ENCODE measurements at places on chromosomes 6 and 20.

DNA sequence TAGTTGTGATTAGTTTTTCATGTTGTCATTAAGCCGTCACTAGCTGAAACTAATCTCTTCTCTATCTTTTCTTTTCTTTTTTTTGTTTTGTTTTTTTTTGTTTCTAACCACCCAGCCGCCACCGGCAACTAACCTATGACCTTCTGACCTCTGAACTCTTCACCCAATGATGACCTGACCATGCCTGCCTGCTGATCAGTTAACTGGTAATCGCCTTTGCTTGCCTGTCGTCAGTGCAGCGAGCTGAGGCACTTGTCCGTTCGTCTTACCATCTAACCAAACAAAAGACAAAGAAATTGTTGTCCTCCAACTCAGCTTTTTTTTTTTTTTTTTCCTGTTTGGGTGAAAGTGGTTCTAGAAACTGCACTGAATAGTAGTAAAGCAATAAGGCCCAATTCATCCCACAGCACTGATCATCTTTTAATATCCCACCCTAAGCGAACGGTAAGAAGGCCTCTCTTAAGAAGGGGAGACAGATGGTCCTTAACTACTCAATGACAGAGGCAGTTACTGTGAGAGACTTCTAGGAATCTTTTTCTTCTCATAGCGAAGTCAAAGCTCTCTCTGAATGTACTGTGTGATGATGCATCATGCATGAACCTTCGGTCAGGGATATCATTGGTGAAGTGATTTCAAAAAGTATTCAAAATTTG, 156.2 kb downstream of the QKI start:
- DNase-seq = no peak

GRCh38 chr6:454148-454991, 62.8 kb downstream of the IRF4 start:
- no peak for DNase-seq

- DNase-seq = no peak
These were observed 98.6 kb upstream of the CLDN20 start for GRCh38 chr6:155165029-155165710.

GRCh38 chr6:25418454-25419052, 139.4 kb downstream of the CARMIL1 start:
- no peak for DNase-seq

DNA sequence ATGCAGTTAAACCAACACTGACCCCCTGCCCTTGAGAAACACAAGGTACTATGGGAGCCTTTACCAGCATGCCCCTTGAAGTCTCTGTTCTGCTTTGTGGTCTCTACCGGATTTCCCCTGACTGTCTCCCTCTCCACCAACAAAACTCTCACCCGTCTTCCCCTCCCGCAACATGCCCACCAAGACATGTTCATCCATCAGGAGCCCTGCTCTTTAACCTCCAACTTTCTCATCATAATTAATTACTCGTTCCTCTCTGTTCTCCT, 1.1 kb downstream of the ZNF165 start:
- no peak for DNase-seq

GRCh38 chr20:49496553-49497397, 14.3 kb upstream of the KCNB1 start:
- no peak for DNase-seq

DNA sequence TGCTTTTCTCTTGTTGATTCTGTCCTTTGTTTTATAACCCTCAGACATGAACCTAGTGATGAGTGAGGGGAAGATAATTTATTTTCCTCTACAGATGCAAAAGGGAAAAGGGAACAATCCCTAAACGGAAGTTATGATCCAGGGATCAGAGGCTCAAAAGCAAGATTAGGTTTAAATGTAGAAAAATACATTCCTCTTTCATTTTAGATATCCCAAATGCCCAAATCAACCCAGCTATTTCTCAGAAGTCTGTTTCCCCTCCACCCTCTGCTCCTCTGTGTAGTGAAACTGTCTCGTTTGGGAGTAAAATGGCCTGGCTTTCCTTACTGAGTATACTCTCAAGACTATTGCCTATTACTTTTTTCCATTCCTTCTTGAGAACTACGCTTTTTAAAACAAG, 97.1 kb downstream of the PRL start:
- DNase-seq = no peak

- DNase-seq = no peak
These were observed 291.3 kb downstream of the OGFRL1 start for GRCh38 chr6:71579902-71580301.

DNA sequence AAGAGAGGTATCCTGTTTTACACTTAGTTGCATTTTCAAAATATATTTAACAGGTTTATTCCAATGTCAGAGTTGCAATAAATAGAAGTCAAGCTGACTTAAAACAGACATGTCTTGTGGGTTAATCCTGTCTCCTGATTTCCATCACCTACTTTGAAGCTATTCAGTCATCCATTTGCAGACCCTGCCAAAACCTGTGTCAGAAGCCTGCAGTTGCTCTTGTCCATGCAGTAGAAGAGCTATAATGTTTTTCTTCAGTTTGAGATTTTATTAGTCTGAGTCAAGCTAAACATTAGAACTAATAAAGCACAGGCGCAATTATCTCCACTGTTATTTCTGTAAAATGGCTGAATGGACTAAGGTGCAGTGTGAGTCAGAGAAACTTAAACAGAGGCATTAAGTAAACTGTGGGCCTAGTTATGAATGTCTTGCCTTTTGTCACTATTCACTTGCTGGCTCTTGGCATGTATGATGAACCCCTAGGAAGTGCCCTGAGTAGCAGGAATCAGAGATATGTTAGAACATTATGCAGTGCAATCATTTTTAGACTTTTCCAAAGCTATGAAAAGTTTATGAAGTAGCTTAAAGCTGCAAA, 11.0 kb upstream of the HDGFL1 start:
- no peak for DNase-seq

- no peak for DNase-seq
These were observed 80.0 kb upstream of the RPS6KA2 start for GRCh38 chr6:166707045-166707444.

GRCh38 chr20:36086767-36087166, 67.8 kb upstream of the EPB41L1 start:
- DNase-seq = no peak

- DNase-seq = no peak
These were observed 47.2 kb upstream of the CCN2 start for GRCh38 chr6:131998255-131998982.

- no peak for DNase-seq
These were observed 8.1 kb downstream of the HLA-DRB1 start for GRCh38 chr6:32581315-32582095.

DNA sequence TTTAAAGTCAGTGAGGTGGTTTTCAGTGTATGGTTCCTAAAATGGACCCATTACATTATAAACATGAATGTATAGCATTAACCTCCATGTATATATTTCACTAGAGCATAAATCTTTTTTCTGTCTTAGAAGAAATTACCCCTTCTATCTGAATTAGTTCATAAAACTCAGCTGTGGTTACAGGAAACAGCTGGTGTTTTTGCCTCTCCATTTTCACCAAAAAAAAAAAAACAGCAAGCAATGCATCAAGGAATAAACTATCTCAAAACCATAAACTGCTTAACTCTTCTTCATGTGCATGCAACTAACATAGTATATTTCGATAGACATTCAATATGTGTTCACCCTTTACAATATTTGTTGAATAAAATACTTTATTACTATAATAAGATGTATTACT, 40.2 kb downstream of the MOXD1 start:
- no peak for DNase-seq

DNA sequence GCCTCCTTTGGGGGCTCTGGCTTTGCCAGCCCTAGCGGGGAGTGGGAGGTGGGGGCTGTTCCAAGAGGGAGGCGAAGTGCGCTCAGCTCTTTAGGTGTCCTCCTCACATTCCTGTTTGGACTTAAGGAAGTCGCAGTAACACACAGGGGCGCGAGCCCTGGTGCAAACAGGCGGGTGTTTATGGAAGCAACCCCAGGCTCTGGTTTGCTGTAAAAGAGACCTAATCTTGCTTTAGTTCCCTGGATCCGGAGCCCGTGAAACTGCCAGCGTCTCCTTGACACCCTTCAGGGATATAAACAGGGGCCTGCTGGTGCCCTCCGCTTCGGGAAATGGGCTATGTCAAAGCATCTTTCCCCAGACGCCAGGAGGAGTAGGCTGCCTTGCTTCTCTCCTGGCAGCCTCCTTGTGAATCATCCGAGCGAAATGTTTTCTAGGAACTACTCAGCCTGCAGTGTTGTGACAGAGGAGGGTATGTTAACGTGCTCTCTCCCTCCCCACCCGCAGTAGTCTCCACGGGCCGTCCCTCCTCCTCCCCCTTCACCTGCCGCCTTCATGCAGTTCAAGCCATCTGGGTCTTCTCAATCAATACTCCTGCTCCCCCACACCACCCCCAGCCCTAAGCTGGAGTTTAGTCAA, 168.0 kb upstream of the LRFN2 start:
- DNase-seq = no peak

DNA sequence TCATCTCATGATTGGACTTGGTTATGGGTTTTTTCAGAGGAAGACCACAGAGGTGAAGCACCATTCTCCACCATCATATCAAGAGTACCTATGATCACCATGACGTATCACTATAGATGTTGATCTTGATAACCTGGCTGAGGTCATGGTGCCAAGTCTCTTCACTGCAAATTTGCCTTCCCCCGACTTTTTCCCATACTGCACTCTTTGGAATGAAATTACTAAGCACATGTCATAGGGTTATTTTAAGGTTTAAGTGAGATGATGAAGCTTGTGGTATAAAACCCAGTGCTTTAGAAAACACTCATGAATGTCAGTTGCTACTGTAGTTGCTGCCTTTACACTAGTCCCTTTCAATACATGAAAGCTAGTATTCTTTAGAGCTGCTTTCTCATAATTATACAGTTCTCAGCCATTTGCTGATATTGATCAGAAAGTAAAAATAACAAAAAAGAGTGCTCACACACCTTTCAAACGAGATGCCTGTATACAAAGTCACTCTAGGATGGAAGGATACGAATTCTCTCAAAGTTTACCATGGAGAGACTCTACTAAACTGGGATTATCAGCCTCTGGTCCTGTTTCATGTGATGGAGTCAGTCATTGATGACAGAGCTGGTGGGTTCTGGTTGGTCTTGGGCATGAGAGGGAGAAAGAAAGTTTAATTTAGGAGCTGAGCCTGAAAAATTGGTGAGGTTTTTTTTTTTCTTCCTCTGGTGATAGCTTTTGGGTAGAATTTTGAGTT, 228.1 kb downstream of the PRL start:
- no peak for DNase-seq

DNA sequence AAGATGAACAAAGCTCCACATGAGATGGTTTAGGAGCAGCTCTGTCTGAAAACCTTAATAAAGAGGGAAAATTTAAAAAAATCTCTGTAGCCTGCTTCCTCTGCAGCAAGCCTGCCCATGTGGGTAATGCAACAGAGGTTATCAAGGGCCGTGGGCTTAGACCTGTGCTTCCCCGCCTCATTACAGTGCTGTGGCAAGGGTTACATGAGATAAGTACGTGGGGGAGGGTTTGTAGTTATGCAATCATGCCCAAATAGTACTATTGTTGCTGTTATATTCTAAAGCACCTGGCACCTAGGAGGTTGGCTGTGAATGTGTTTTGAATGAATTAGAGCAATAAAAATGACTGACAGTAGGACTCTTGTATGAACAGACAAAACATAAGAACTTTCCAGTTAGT, 68.3 kb downstream of the PKHD1 start:
- DNase-seq = no peak

GRCh38 chr6:160170018-160170680, 48.5 kb downstream of the SLC22A1 start:
- no peak for DNase-seq

DNA sequence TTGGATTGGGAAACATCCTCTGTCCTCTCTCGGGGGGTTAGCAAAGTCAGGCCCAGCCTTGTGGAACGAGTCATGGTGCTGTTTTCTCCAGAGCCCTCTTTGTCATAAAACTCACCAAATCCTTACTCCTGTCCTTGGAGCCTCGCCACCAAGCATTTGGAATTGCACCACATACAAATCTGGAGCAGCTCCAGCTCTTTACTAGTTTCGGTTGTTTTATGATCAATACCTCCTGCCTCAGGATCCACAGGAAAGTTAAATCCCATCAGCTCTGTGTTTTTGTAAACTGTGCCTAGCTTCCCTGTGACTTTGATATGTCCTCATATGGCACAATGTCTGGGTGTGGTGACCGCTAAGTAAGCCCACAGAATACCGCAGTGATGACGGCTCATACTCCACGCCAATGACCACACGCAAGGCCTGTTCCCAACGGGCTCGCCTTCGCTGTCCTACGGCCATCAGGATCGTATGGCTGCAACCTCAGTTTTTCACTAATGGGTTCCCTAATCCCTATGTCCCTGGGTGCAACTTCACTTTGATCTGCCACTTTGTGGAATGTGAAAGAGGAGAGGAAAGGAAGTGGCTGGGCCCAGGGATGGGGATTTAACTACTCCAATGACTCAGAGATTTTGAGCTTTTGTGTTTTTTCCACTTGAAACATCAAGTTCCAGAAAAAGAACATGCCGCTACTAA, 111.3 kb upstream of the FOXQ1 start:
- no peak for DNase-seq

GRCh38 chr6:40672087-40672486, 84.9 kb upstream of the LRFN2 start:
- DNase-seq = no peak

- DNase-seq = no peak
These were observed 1.7 kb downstream of the ZUP1 start for GRCh38 chr6:116666869-116667268.
